ENCODE measurements at places on chromosomes 5 and 9.

- no peak for DNase-seq
Measured at GRCh38 chr5:146013761-146014160, 77.4 kb downstream of the SH3RF2 start.

GRCh38 chr5:88691945-88692868 is 190.8 kb downstream of the MEF2C start:
- no peak for DNase-seq

DNA sequence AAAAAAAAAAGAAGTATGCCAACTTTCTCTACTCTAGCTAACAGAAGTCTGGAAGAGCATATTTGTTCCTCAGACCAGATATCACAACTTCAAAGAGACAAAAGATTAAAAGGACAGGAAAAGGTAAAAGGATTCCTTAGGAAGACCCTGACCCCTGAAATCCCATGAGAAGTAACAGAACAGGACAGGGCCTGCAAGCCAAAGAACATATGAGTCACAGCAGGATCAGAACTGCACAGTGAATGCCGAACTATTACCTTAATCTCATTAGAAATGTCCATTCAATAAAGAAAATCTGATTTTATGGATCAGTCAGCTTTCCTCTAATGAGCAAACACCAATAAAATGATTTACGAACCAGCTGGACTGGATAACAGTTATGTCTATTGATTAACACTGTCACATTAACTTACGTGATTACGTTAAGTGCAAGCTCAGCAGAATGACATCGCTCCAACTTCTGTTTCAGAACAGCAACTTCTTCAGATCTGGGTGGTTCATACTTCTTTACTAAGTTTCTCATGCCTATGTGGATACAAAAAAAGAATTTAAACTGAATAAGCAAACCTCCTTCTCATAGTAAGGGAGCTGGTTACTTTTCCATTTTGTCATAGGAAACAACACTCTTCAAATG is 13.6 kb downstream of the CCNH start:
- no peak for DNase-seq

DNA sequence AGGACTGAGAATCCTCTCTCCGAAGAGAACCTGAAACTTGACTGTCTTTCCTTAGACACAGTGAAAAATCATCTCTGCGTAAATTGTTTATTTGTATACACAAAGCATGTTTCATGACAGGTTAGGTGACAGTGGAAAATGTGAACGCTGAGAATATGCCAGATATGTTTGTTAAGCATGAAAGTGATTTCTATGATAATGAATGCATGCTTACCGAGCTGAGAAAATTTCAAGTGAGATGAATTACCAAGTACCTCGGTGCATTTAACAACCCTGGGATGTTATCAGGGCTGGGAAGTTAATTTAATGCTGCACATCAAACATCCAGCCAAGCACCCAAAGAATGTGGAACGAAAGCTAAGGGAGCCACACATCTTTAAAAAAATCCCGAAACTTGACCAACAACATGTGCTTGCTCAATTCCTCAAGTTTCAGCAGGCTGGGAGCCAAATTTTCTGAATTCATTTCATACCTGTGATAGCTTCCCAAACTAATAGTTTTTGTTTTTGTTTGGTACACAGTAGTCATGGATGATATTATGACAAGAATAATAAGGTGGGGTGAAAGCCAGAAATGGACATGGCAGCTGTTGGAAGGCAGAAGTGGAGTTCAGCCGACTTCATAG is 336.9 kb downstream of the ARHGEF28 start:
- DNase-seq = no peak

DNA sequence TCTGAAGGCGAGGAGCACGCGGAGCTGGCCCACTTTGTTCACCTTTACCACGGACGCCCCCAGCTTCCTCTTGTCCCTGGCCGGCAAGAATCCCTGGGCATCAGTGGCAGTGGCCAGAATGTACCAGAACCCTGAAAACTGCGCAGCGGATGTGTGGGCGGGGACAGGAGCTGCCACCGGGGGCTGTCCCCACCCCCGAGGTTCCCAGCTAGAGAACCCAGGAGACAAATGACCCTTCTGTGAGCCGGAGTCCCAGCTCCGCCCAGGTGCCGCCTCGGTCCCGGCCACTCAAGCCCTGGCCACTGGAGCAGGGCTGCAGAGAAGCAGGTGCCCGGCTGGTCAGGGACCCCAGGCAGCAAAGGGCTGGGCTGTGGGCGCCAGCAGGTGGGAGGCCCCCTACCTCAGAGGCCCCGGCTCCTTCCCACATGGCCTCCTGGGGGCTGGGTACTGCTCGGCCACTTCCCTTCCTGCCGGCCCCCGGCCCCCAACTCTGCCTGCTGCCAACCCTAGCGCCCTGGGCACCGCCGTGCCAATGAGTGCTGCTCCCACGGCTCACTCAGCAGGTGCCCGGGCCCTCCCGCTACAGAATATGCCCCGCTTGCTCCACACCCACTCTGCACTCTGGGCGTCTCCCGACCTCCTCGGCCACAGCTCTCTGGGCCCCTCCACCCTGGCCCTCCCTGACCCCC is 713 bp downstream of the LCN10 start:
- DNase-seq = peak; percentile 24

DNA sequence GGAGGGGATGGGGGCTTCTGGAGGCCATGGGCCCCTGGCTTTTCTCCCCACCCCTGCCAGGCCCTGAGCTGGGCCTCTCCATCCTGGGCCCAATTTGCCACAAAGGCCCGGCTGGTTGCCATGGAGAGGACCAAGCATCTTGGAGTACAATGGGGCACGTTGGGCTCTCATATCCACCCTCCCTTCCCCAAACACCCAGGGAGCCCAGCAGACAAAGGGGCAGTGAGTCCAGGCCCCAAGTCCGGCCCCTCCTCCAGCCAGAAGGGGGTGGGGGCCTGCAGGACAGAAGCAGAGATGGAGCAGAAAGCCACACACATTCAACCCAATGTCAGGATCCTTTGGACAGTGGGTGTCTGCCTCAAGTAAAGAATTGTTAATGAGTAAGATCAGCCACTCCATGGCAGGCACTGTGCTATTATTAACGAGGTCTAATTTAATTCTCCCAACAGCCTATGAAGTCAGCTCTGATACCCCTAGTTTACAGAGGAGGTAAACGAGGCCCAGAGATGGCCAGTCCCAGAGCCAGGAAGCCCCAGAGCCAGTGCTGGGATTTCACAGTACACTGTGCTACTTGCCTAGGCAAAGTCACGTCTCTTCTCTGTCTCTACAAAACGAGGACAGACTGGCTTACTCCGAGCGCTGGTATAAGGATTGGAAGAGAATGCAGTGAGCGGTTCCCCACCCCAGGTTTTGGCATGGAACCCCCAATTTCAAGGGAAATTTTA is 2.3 kb downstream of the CRB2 start:
- no peak for DNase-seq

- DNase-seq = no peak
Measured at GRCh38 chr5:36665628-36666027, 59.2 kb downstream of the SLC1A3 start.

- DNase-seq = no peak
Measured at GRCh38 chr9:20023961-20024571, 235.2 kb upstream of the SLC24A2 start.

DNA sequence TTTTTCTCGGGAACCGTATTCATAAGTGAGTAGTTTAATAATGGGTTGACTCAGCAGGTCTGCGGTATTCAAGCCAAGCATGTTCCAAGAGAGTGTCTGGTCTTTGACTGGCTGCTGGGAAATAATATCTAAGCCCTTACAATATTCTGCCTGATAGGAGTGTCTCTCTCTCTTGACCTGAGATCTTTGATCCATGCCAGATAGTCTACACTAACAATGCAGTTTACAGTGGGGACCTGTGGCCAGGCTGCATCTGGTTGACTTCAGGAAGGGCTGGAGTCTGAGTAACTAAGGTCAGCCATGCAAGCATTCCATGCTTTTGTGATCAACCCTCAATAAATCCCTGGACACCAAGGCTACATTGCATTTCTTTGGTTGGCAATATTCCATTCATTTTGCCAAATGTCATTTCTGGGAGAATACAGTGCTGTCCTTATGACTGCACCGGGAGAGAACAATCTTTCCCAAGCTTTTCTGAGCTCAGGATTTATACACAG is 195.5 kb downstream of the SEMA5A start:
- no peak for DNase-seq

DNA sequence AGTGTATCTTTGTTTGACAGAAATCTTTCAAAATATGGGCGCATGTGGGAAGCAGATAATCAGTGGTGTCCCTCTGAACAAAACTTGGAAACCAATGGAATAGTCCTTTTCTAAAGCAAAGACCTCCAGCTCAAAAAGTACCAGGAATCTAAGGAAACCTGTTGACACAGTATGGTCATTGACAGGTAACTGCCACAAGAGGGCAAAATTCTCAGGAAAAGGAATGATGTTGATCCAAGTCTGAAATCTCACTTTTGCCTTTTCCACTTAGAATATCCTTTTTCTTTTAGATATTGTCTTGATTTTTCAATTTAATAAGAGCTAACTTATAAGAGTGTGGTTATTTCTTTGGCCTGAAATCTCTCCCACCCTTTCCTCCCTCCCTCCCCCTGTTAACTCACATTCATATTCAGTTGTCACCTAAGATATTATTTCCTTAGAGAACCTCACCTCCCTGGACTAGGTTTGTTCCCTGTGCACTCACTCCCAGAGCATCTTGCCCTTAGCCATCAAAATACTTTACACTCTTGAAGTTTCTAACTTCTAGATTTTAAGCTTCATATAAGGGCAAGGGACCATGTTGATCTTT is 59.0 kb upstream of the BARX1 start:
- no peak for DNase-seq

Data from activated CD4-positive, alpha-beta T cell treated with anti-CD3 and anti-CD28 coated beads, Interleukin-2, amount 50 U/mL, for 4 hours (primary cell).